ENCODE measurements at places on chromosomes 12 and 14. TPM values are rescaled to one million over a fixed set of nuclear protein-coding genes. Genes with fewer than 3 reads are reported as not detected.

The MIP gene
- not detected for total RNA-seq

DNA sequence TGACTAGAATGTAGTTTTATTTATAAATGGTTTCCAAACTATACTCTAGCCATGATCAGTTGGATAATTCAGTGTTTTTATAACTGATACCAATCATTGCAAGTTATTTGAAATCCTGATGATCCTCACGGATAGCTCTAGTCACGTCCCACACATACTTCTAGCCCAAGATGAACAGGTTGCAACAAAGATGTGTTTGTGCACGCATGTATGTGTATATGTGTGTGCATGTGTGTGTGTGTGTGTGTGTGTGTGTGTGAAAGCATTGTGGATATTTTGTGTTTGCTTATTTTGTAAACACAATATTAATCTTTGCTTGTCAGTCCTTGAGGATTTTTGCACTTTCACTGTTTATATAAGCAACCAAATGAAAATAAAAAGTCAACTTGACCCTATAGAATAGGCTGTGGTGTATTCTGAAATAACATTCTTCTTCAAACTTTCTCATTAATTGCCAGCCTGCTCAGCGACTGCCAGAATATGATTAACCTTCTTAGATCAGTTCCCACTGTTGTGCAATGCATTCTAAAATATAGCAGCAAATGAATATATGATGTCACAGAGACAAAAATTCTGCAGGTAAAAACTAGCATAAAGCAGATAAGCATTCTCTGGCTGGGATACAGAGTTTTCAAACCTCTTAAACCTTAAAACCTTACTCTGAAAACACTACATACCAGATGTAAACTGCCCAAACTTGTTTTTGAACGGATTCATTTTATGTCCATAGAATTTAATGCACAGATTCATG is 48.8 kb upstream of the HIF1A start:
- H3K27ac ChIP-seq = no peak overlapping the region
- no peak for DNase-seq
- H3K36me3 ChIP-seq = no peaks in the 10 kb centered on the region
- no peak overlapping the region for H3K4me3 ChIP-seq

The KLRC1 gene
- 0.24 TPM for total RNA-seq

GRCh38 chr14:100212476-100213333 is 26.2 kb upstream of the YY1 start:
- H3K27ac ChIP-seq = no peak overlapping the region
- DNase-seq = no peak
- H3K4me1 ChIP-seq = no peaks in the 10 kb centered on the region
- no peaks in the 10 kb centered on the region for H3K36me3 ChIP-seq
- H3K27me3 ChIP-seq = no peaks in the 10 kb centered on the region

GRCh38 chr12:124151583-124151982 is 143.3 kb upstream of the RFLNA start:
- H3K36me3 ChIP-seq = no peaks in the 10 kb centered on the region
- no peaks in the 10 kb centered on the region for H3K27me3 ChIP-seq
- H3K4me1 ChIP-seq = no peaks in the 10 kb centered on the region
- no peak overlapping the region for H3K4me3 ChIP-seq
- H3K27ac ChIP-seq = no peak overlapping the region

DNA sequence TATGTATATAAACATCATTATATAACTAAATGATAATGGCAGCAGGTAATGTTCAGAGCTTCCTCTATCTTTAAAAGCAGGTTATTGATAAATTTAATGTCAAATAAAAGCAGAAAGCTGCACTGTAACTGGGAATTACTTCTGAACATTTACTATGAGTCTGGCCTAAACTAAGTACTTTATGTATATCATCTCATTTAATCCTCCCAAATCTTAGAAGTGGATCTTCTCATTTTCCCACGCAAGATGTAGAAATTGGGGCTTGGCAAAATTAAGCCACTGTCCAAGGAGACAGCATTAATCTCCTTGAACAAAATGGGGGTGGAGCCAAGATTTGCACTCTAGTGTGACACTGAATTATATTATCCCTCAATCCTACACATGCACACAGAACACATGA is 5.7 kb downstream of the NIN start:
- no peak for DNase-seq
- H3K36me3 ChIP-seq = no peaks in the 10 kb centered on the region
- H3K27ac ChIP-seq = no peak overlapping the region
- H3K27me3 ChIP-seq = no peaks in the 10 kb centered on the region
- no peak overlapping the region for H3K4me3 ChIP-seq
- H3K4me1 ChIP-seq = no peaks in the 10 kb centered on the region

DNA sequence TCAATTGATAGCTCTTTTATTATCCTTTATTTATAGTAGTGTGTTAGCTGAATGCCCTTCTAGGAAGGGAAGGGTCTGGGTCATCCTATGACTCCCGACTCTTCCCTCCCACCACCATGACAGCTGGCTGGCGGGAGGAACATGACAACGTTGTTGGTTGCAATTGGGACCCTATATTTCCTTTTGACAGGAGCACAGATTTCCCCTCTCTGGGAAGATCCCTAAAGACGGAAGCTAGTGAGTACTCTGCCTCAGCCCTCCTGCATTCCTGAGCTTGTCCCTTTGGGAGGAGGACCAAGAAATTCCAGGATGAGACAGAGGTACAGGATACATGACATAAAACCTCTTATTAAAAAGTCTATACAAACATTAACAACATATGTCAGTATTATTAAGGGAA is 485.4 kb downstream of the NAV3 start:
- no peaks in the 10 kb centered on the region for H3K27me3 ChIP-seq
- no peak overlapping the region for H3K27ac ChIP-seq
- no peak for DNase-seq
- no peaks in the 10 kb centered on the region for H3K4me1 ChIP-seq

GRCh38 chr14:68690089-68690958 is 102.5 kb downstream of the ZFP36L1 start:
- no peak overlapping the region for H3K4me3 ChIP-seq
- H3K27ac ChIP-seq = no peak overlapping the region
- no peak for DNase-seq
- no peaks in the 10 kb centered on the region for H3K36me3 ChIP-seq
- H3K27me3 ChIP-seq = no peaks in the 10 kb centered on the region
- no peaks in the 10 kb centered on the region for H3K4me1 ChIP-seq

The TAOK3 gene
- total RNA-seq = 21.1 TPM

The KIF5A gene
- 0.11 TPM for total RNA-seq
